AG10803 (cell line): ENCODE measurements at places on chromosomes 2 and 18.

DNA sequence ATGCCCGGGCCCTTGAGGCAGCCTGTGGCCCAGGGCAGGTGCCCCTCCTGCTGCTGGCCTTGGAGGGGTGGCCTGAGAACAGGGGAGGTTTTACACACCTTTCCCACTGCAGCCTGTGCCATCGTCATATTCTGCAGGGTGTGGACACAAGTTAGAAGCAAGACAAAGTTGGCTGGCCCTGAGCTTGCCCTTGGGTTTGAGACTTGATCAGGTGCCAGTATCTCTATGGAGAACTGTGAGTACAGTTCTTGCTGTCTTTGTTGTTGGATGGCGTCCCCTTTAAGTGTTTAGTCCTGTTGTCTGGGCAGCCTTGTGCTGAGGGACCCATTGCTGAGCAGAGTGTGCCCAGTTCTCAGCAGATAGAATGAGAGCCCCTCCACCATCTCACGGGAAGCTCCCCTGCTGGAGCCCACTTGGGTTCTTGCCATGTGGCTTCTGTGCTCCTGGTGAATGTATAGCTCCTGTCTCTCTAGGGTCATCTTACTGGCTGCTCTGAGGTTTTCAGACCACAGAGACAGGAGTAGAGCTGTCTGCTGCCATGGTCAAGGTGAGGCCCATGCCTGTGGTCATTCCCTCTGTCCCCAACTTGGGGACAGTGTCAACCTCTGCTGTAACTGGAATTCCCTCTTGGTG, 115.9 kb downstream of the SH3RF3 start:
- DNase-seq, result no peak

DNA sequence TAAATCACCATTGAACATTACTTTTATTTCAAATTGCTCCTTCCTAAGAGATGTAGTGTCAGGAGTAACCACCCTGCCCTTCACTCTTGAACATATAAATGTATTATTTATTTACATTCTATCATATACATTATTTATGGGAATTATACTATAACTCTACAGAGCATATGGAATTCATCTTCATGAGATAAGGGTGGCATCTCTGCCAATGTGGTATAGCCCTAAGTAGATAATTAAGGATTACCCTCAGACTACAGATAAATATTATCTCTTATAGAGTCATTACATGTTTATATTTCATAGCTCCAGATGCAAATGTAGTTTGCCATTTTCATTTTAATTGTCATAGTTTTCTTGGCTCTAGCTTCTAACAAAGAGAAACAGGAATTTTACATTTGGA, 17.3 kb downstream of the MEIS1 start:
- DNase-seq, result no peak

DNA sequence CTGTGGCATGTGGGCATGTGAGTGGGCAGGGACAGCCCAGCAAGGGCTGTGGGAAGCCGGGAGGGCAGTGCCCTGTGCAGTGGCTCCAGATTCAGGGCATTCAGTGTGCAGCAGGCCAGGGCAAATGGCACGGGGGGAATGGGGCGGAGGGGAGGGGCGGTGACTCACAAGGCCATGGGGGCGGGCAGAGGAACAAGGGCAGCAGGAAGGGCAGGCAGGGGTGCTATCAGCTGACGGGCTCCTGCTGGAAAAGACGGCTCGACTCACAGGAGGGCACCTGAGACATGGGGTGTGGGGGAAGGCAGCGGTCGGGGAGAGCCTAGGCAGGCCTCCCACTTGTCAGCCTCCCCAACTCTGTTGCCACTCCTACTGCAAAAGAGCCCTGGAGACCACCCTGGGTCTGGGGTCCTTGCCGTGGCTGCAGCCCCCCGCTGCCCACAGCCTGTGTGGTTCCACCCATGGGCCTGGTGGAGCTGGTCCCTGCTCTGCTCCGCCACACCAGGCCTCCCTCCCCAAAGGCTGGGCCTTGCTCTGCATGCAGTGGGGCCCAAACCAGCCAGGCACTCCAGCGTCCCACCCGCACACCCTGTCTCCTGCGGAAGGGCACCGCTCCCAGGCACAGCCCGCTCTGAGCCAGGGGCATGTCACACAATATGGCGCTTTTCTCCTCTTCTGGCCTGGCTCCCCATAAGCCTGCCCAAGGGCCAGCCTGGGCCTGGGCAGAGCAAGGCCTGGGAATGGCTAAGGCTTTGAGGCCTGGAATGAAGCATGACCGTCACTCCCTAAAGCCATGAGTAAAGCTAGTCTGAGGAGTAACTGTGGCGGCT, 25.9 kb downstream of the HS6ST1 start:
- no peak for DNase-seq

DNA sequence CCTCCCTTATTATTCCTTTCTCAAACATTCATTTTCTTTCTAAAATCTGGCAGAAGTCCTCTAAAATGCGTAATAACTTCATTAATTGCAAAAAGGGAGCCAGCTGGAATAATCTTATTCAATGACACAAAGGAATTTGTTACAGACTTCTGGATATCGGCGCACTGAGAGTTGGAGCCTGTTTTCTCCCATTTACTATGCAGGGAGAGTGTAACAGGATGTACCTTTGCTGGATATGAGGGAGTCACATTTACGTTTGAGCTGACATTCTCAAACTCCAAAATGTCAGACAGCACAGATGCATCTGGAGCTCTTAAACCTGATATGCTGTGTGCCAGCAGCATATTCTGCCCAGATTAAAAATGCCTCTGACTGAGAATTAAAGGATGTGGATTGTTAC, 275.3 kb downstream of the TMX3 start:
- DNase-seq, result peak; percentile 52

DNA sequence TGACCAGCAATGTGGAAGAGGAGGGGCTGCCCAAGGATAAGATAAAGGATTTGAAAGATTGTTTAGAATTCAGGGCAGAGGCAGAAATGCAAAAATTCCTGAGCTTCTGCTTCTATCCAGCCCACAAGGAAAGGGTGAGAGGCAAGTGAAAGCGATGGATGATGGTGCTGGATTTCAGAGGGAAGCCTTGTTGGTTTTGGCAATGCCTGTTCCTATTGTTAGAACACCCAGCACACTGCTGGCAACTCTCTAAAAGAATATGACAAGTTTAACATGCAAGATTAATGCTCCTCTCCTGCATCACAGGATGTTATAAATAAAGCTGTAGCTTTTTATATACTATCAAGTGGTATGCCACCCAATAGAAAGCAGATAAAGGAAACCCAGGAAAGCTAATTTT, 92.6 kb downstream of the ZNF385B start:
- DNase-seq, result peak; percentile 6

- DNase-seq, result no peak
Observed at GRCh38 chr2:212107989-212108388, 430.6 kb downstream of the ERBB4 start.

DNA sequence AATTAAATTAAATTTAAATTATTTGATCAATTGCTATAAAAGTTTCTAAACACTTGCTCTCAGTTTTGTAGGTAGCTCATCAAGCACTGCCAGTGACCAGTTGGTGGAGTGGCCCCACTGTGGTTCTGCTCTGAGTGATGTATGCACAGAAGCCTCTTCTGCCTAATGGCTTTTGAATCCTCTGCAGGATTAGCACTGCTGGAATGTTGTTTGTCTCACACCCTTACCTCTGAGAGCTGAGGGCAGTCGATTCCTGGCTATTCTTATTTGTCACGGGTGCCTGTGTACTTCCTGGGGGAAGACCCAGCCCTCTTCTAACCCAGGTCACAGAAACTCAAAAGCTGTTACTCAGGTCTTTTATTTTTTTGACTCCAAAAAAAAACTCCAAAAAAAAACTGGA, 9.5 kb downstream of the CAPN14 start:
- DNase-seq, result no peak

GRCh38 chr2:2016651-2017311, 272.5 kb upstream of the PXDN start:
- DNase-seq, result no peak

GRCh38 chr18:75204732-75205513, 4.0 kb downstream of the PTGR3 start:
- no peak for DNase-seq

DNA sequence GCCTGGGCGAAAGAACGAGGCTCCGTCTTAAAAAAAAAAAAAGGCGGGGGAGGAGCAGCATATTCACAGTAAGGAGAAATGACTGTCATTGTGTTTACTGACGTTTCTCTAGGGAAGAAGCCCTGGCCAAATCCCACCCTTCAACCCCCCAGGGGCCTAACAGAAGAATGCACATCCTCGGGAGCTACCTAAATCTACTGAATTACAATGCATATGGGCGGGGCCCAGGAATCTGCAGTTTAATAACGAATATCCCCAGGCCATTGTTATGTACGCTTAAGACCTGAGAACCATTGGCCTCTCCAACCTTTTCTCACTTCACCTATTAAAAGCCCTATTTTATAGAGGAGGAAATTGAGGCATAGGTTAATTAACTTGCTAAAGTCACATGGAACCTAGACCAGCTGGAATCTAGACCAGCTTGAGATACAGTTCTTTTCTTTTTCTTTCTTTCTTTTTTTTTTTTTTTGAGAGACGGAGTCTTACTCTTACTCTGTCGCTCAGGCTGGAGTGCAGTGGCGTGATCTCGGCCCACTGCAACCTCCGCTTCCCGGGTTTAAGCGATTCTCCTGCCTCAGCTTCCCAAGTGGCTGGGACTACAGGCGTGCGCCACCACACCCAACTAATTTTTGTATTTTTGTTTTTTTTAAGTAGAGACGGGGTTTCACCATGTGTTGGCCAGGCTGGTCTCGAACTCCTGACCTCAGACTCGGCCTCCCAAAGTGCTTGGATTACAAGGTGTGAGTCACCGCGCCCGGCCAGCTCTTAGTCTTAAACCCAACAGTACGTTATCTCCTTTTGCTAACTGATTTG, 708 bp upstream of the RIF1 start:
- DNase-seq, result no peak

DNA sequence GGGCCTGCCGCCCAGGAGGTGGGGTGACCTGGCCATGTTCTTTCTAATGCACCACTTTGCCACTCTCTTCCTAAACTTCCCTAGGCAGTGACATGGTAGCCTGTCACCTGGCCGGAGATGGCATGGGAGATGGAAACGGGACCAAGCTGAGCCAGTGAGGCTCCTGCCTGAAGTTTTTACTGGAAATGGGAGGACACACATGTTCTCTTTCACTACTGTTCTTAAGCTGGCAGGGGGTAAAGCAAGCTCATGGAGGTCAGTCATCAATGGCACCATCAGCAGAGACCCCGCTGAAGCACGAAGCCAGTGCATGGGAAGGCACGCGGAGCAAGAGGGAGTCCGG, 50.7 kb downstream of the ATIC start:
- DNase-seq, result no peak

- no peak for DNase-seq
Observed at GRCh38 chr2:50746526-50746925, 285.4 kb downstream of the NRXN1 start.

- no peak for DNase-seq
Observed at GRCh38 chr2:118982039-118982438, 40.0 kb downstream of the MARCO start.

GRCh38 chr2:150063432-150063889, 424.0 kb downstream of the RND3 start:
- peak; percentile 94 for DNase-seq

- DNase-seq, result no peak
Observed at GRCh38 chr2:216006164-216006663, 7.1 kb downstream of the MREG start.

DNA sequence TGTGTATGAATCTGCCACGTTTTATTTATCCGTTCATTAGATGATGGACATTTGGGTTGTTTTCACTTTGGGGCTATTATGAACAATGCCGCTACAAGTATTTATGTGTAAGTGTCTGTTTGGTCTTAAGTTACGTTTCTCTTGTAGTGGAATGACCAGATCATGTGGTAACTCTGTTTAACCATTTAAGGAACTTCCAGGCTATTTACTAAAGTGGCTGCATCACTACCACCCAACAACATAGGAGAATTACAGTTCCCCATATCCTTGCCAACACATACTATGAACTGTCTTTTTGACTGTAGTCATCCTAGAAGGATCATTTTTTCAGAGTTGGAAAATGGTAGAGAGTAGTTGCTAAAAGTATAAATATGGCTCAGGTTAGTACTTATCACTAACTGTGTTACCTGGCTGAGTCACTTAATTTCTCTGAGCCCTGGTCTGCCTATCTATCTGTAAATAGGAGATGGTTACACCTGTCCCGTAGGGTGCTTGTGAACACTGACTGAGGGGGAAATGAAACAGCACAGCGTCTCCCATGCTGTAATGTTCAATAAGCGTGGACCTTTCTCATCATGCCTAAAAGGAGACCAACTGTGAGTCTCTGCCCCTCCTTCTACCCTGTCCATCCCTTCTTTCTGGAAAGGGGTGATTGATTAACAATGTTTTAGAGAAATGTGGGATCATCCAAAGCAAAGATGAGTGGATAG, 103.1 kb downstream of the SH3RF3 start:
- DNase-seq, result no peak

DNA sequence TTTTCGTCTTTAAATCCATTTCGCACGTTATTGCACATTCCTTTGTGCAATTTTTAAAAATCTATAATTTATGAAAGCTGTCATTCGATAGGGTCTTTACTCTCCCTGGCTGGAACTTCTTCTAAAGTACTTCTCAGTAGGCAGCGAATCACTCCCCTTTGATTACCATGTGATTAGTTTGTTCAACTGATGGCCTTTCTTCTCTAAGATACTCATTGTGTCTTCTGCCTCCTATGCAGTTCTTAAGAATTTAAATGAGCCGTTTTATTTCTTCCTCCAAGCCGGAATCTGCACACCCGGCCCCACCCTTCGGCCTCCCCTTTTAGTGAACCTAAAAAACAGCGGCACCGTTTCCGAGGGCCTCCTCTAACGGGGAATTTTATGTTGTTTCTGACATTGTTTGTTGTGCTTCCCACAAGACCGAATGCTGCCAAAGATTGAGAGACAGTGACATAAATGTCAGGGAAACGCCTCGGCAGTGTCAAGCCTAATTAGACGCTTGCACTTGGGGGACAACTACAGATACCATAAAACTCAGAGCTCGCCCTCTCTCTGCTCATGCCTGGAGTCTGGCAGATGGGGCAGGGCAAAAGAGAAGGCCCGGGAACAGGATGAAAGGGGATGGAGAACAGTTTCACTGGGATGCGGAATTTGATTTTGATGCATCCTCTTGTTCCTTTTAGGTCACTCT, 255.3 kb downstream of the BCL11A start:
- DNase-seq, result no peak

GRCh38 chr2:200860092-200860795, 4.2 kb downstream of the CLK1 start:
- peak; percentile 60 for DNase-seq

DNA sequence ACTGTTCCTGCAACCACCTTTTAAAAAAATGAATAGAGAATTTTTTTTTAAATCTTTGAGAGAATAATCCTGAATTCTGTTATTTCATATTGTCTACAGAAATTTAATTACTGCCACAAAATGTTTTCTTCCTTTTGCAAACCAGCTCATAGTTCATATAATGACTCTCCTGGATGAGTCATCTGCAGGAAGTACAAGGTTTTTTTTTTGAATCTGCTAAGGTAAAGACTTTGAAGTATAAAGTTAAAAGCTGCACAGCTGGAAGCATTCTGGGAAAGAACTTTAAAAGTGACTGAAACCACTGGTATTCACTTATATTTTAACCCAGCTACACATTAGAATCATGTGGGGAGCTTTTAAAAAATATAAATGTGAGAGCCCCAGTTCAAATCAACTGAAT, 25.4 kb downstream of the SESTD1 start:
- no peak for DNase-seq

- DNase-seq, result no peak
Observed at GRCh38 chr2:8307606-8308180, 374.2 kb upstream of the ID2 start.
